Uterus (tissue), 4 donors: ENCODE measurements at places on chromosomes 3 and 15. TPM values are rescaled to one million over a fixed set of nuclear protein-coding genes. Genes with fewer than 3 reads are reported as not detected.

The SLC28A1 gene
- total RNA-seq, result 0.43 TPM

The CHL1 gene
- total RNA-seq, result 2.6 TPM

The SERPINI2 gene
- not detected for total RNA-seq

The LRTM1 gene
- total RNA-seq, result not detected

The SMCO1 gene
- not detected for total RNA-seq

The HGD gene
- total RNA-seq, result 6.4 TPM

The CACNA2D2 gene
- total RNA-seq, result 5.3 TPM

The SLC28A2 gene
- total RNA-seq, result not detected

The GOLGA8Q gene
- 5.2 TPM for total RNA-seq

The FETUB gene
- not detected for total RNA-seq

The TBC1D23 gene
- 397 TPM for total RNA-seq

The SLC22A13 gene
- not detected for total RNA-seq

The TRH gene
- not detected for total RNA-seq

The CADM2 gene
- total RNA-seq, result 6.6 TPM

The RLBP1 gene
- not detected for total RNA-seq

The KLHL40 gene
- not detected for total RNA-seq

The XIRP1 gene
- total RNA-seq, result not detected

The PPP1R2 gene
- total RNA-seq, result 159 TPM

The ARPP21 gene
- not detected for total RNA-seq

The CYP8B1 gene
- not detected for total RNA-seq

The POTEB2 gene
- total RNA-seq, result not detected

The AVEN gene
- total RNA-seq, result 19.7 TPM

The CD200R1L gene
- total RNA-seq, result not detected

The CPNE4 gene
- total RNA-seq, result 0.35 TPM

The CISH gene
- total RNA-seq, result 12.3 TPM

The MOBP gene
- not detected for total RNA-seq

The SLCO2A1 gene
- total RNA-seq, result 130 TPM

The LMAN1L gene
- not detected for total RNA-seq

The SI gene
- not detected for total RNA-seq

The PLCL2 gene
- 14.4 TPM for total RNA-seq

The NEK10 gene
- 0.77 TPM for total RNA-seq

The CMTM7 gene
- 25.2 TPM for total RNA-seq

The CPNE9 gene
- not detected for total RNA-seq

The KBTBD13 gene
- total RNA-seq, result 1.3 TPM

The PP2D1 gene
- total RNA-seq, result not detected

The SLC6A11 gene
- total RNA-seq, result 0.21 TPM

The ADAMTS7 gene
- 21.4 TPM for total RNA-seq

The TICRR gene
- under 0.01 TPM for total RNA-seq

The RAD18 gene
- total RNA-seq, result 17.6 TPM

The PLSCR1 gene
- total RNA-seq, result 78.2 TPM

The CYP11A1 gene
- total RNA-seq, result not detected

The PLSCR2 gene
- not detected for total RNA-seq

The SEMA6D gene
- 4.6 TPM for total RNA-seq

The KBTBD8 gene
- total RNA-seq, result 2.6 TPM
